ENCODE measurements at places on chromosomes 5 and 9.

DNA sequence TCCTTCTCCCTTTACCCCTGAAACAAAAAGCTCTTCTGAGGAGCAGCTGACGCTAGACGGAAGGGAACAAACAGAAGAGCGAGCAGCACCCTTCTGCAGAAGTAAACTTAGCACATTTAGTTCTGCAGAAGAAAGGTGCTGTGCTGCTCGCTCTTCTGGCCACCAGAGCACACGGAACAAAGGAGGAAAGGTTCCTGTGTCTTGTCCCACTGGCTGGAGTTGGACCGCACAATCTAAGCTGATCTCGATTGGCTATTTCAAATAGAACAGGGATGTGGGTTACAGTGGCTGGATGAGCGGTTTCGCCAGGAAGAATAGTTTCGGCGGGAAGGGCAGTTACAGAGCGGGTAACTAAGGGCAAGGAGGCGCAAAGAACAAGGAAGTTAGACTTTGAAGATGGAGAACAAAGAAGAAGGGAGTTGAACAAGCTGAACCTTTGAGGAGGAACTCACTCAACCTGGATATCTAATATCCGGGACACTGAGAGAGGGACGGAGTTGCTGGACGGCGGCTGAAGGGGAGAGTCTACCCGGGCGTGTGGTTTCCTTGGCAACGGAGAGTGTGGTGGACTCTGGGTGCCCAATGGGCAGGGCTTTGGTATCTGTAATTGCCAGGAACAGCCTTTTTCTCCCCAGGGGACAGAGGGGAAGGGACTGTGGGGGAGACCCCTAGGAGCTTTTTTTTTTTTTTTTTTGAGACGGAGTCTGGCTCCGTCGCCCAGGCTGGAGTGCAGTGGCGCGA lies 7.1 kb downstream of the GTF3C5 start:
- DNase-seq: no peak

- DNase-seq: no peak
These were observed 102.2 kb upstream of the IER5L start for GRCh38 chr9:129280236-129280622.

DNA sequence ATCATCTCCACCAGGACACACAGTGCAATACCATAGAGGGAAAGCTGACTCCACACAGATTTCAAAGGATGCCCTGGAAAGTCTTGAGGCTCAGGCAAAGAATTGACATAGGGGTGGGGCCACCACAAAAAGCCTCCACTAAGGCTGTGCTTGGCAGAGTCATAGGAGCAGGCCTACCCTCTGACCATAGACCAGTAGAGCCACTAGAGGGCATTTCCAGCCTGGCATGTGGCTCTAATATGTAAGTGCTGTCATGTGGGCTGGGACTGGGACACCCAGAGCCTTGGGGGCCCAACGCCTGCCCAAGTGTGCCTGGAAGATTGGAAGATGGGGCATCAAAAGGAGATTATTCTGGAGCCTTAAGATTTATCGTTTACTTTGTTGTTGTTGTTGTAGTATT lies 726.0 kb downstream of the DNAH5 start:
- no peak for DNase-seq

GRCh38 chr9:97903177-97903576 lies 19.1 kb downstream of the TRMO start:
- no peak for DNase-seq

GRCh38 chr5:111252799-111253545 lies 28.8 kb downstream of the CAMK4 start:
- no peak for DNase-seq

GRCh38 chr5:91361790-91362189 lies 21.3 kb downstream of the ARRDC3 start:
- DNase-seq: no peak

DNA sequence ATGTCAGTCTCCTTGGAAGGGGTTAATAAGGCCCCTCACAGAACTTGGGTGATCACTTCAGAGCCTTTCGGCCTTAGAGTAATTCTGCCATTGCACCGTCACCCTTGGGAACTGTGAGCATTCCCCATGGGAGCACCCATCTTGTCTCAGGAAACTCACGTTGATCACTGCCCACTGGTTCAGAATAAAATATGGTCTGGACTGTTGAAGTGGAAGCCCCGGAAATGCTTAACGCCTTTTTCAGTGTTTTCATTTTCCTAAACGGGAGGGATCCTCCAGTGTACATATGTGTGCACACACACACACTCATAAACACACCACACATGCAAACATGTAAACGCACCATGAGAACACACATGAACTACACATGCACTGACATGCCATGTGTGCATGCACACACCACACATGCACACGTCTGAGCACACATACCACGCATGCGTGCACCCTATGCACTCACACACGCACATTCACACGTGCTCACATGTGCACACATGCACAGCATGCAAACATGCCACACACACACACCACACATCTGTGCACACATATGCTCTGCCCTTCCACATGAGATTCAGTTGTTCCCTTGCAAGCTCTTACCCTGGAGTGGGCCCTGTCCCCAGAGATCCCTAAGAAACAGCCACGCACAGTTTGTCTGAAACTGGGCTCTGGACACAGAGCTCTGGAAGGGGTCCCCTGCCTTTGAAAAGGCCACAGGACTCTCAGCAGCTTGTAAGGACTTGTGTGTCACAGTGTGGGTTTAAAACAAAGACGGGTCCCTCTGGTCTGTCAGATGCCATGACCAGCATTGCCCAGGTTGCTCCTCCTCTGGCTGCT lies 17.0 kb downstream of the MRPL36 start:
- no peak for DNase-seq

DNA sequence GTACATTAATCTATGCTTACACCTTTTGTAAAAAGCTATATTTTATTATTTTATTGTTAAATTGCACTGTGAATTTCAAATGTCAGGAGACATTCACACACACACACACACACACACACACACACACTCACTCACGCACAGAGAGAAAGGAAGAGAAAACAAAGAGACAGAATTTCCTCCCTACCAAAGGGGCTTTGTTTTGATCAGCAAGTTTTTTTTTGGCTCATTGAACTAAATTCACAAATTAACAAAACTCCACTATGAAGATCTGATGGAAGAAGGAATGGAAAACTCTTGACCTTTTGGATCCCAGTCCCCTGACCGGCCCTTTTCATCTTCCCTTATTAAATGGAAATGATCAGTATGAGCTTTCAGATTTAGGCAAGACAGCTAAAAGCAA lies 161.2 kb downstream of the PDE4D start:
- DNase-seq: no peak

- no peak for DNase-seq
These were observed 126.9 kb downstream of the TTC39B start for GRCh38 chr9:15180124-15180523.

Data from activated CD8-positive, alpha-beta memory T cell treated with anti-CD3 and anti-CD28 coated beads for 1 hour (primary cell).